ENCODE measurements at places on chromosomes 5 and 9.
A peak's percentile ranks its signal among the peaks of the same experiment; 100 is the strongest.

- DNase-seq = peak; percentile 53
Observed at GRCh38 chr5:133610489-133611356, 1.6 kb downstream of the FSTL4 start.

DNA sequence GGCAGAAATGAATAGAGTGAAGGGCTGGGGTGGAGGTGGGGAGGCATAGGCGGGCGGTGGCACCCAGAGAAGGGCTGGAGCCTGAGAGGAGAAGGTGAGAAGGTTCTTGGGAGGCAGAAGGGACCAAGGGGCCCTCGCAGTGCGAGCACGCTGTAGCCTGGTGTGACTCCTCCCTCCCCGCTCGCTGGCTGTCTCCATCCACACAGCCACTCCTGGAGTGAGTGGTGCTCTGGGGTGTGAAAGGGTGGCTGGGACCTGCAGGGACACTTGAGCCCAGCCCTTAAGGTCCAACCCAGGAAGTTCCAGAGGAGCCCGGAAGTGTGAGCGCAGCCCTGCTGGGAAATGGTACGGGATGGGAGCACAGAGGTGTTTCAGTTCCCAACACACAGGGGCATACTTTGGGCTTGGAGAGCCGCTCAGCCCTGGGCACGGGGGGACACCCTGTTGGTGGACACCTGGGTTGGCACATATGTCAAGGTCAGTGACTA is 9.3 kb upstream of the SCGB3A1 start:
- DNase-seq = no peak

DNA sequence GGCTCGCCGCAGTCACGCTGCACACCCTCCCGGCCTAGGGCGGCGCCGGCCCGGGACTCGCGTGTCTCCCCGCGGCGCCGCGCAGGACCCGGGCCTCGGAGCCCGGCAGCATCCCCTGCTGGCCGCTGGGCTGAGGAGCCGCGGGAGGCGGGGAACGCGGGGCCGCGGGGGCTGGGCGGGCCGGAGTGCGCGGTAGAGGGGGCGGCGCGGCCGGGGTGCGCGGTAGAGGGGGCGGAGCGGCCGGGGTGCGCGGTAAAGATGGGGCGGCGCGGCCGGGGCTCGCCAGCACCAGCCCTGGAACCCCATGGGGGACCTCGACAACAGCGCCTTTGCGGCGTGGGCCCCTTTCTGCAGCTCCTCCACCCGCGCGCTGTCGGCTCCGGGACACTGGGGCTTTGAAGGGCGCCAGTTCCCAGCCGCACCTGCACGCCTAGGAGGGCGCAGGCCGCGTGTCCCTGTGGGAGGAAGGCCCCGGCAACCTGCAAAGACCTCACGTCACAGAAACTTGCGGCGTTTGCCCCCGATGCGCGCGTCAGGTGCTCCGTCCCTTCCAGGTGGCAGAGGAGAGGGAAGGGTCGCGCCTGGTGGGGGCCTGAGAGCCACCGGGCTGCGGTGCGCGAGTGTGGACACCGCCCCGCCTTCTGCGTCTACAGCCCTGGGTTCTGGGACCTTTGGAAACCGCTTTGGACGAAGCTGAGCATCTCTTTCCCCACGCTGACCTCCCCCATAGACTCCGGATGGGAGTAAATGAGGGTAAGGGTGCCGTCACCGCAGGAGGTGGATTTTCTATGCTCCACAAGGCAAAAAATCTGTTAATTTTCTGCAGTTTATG is 49.6 kb downstream of the NSUN2 start:
- peak; percentile 68 for DNase-seq

DNA sequence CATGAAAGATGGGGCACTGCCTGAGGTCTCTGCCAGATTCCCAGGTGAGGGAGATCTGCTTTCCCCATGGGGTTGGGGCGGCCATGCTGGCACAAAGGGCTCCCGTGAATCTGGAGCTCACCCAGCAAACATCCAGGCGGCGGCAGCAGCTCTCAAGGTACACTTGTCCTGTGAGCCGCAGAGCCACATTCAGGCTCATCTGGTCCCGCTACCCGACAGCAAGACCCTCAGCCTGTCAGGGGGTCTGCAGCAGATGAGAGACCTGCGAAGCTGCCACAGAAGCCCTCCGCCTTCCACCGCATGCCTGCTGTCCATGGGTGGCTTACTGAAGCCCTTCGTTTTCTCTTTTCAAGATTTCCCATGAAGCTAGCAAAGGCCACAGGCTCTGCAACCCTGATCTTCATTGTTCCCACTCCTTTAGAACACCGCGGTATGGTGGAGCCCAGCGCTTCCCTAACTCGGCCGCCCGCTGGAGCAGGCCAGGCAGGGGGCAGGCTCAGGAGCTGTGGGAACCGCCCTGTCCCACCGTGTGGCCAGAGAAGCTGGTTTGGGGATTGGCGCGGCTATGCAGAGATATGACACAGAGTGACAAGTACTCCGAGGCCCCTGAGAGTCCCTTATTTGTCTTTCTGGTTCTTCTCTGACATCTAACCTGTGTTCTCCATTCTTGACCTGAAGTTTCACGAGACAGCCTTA is 8.8 kb downstream of the LRRC14B start:
- DNase-seq = no peak

DNA sequence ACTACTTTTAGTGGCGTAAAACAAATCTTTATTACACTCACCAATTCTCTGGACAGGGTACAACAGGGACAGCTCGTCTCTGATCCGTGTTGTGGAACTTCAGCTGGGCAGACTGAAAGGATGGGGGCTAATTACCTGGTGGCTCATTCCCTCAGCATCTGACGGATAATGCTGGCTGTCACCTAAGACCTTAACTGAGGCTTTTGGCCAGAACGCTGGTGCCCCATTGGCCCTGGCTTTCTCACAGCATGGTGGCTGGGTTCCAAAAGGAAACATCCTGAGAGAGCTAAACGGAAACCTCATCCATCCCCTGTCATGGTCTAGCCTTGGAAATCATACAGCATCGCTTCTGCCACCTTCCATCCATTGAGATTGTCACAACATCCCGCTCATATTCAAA is 62.9 kb downstream of the RAI14 start:
- peak; percentile 16 for DNase-seq

- no peak for DNase-seq
Observed at GRCh38 chr5:5374009-5374715, 48.3 kb upstream of the ICE1 start.

DNA sequence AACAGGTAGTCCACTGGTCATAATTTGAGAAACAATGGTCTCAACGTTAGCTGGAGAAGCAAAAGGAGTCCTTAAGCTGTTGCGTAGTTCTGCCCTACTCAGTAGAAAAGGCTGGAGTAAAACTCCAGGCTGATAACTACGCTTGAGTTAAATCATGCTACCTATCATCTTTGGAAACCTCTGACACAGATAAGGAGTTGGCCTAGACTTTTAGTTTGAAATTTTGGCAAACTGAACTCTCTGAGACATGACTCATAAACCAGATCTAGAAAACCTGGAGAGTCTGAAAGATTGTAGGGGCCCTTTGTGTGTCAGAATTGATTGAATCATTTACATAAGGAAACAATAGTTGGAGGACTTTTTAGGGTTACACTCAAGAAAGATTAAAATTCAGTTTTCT is 26.3 kb downstream of the NMUR2 start:
- DNase-seq = no peak

DNA sequence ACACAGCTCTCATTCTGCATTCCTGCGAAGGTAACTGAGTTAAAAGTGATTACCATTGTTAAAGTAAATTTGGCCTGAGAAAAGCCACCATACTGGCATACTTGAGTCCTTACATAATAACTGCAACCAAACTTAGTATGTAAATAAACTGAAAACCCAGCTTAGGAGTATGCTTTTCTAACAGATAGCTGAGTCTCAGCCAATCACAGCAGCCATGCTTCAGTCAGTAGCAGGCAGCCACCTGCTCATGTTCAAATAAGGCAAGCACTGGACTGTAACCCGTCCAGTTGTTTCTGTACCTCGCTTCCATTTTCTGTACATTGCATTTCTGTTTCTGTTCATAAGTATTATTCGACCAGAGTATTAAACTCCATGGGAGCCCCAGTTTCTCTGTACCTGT is 58.6 kb downstream of the GCNT4 start:
- DNase-seq = no peak

- DNase-seq = no peak
Observed at GRCh38 chr9:95211028-95211427, 106.5 kb downstream of the FANCC start.

GRCh38 chr5:20570486-20570885 is 582.5 kb upstream of the CDH18 start:
- DNase-seq = no peak
